Activated CD4-positive, CD25-positive, alpha-beta regulatory T cell (primary cell): ENCODE measurements at places on chromosomes 13 and 19.

- DNase-seq, result no peak
Observed at GRCh38 chr19:15180451-15181390, 20.1 kb downstream of the NOTCH3 start.

GRCh38 chr13:77143431-77143830, 116.5 kb upstream of the FBXL3 start:
- no peak for DNase-seq

DNA sequence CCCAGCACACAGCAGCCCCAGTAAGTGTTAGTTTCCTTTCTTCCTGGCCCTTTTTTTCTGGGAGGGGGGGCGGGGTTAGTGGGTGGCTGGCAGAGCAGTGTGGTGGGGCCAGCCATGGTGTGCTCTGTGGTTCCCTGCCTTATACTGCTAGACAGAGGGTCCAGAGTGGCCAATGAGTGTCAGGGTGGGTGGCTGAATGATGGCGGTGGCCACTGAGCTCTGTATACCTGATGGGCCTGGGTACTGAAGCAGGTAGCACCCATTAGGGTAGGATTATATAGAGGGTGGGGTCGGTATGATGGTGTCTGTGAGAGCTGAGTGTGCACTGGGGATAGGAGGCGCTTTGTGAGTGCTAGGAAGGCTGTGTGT, 13.8 kb downstream of the CIC start:
- DNase-seq, result no peak

DNA sequence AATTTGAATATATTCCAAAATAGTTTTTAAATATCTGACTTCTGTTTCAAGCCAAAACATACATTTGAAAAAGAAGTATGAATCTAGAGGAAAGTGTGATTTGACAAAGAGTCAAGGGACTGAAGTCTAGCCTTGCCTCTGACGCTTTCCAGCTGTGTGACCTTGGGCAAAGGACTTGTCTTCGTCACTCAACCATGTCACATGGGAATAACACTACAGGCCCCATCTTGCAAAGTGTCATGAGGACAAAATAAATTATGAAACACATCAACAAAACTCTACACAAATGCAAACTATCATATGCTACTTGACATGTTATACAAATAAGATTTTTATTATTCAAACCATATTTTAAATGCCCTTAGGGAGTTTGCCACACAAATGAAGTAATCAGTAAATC, 73.0 kb downstream of the CYSLTR2 start:
- no peak for DNase-seq

- DNase-seq, result no peak
Observed at GRCh38 chr19:48836089-48837017, at the start of gene HSD17B14. Gene HSD17B14 (minus strand): TSS chr19:48836491. CDS start chr19:48836411, 80 bp downstream.

- DNase-seq, result no peak
Observed at GRCh38 chr13:113724016-113724758, 34.8 kb upstream of the TMEM255B start.

- DNase-seq, result no peak
Observed at GRCh38 chr13:100596516-100596915, 7.9 kb upstream of the GGACT start.

GRCh38 chr13:26202365-26202972, 19.6 kb downstream of the RNF6 start:
- no peak for DNase-seq

GRCh38 chr13:100517728-100518127, 70.9 kb downstream of the GGACT start:
- no peak for DNase-seq

GRCh38 chr13:70714993-70715392, 606.7 kb upstream of the KLHL1 start:
- DNase-seq, result no peak

- no peak for DNase-seq
Observed at GRCh38 chr13:45482571-45483173, 17.9 kb downstream of the COG3 start.

GRCh38 chr19:49056101-49056901, 1.2 kb downstream of the CGB7 start:
- peak; percentile 21 for DNase-seq

- no peak for DNase-seq
Observed at GRCh38 chr13:111422348-111422747, 101.9 kb downstream of the TEX29 start.
